ENCODE measurements at places on chromosomes 5 and 9. TPM values are rescaled to one million over a fixed set of nuclear protein-coding genes. Genes with fewer than 3 reads are reported as not detected.
A peak's percentile ranks its signal among the peaks of the same experiment; 100 is the strongest.

GRCh38 chr9:99962680-99963261, 56.3 kb downstream of the STX17 start:
- H3K27ac ChIP-seq: no peak overlapping the region
- no peaks in the 10 kb centered on the region for H3K36me3 ChIP-seq
- H3K4me1 ChIP-seq: no peaks in the 10 kb centered on the region
- DNase-seq: no peak
- H3K4me3 ChIP-seq: no peak overlapping the region

DNA sequence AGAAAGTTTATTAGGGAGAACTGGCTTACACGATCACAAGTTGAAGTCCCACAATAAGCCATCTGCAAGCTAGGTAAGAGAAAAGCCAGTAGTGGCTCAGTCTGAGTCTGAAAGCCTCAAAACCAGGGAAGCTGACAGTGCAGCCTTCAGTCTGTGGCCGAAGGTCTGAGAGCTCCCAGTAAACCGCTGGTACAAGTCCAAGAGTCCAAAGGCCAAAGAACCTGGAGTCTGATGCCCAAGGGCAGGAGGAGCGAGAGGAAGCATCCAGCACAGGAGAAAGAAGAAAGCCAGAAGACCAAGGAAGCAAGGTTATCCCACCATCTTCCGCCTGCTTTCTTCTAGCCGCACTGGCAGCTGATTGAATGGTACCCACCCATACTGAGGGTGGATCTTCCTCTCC, 97.3 kb upstream of the FBN2 start:
- H3K27ac ChIP-seq: no peak overlapping the region
- H3K4me3 ChIP-seq: no peak overlapping the region
- no peak for DNase-seq
- no peaks in the 10 kb centered on the region for H3K36me3 ChIP-seq

GRCh38 chr5:141780240-141780951, 97.8 kb downstream of the PCDH1 start:
- H3K27ac ChIP-seq: no peak overlapping the region
- H3K4me1 ChIP-seq: no peaks in the 10 kb centered on the region
- no peak for DNase-seq
- H3K4me3 ChIP-seq: no peak overlapping the region

Gene GAS1
- total RNA-seq: 217 TPM

GRCh38 chr9:123191260-123191659, 77.1 kb downstream of the STRBP start:
- no peak for DNase-seq
- no peak overlapping the region for H3K27ac ChIP-seq
- no peaks in the 10 kb centered on the region for H3K27me3 ChIP-seq
- H3K4me3 ChIP-seq: no peak overlapping the region

DNA sequence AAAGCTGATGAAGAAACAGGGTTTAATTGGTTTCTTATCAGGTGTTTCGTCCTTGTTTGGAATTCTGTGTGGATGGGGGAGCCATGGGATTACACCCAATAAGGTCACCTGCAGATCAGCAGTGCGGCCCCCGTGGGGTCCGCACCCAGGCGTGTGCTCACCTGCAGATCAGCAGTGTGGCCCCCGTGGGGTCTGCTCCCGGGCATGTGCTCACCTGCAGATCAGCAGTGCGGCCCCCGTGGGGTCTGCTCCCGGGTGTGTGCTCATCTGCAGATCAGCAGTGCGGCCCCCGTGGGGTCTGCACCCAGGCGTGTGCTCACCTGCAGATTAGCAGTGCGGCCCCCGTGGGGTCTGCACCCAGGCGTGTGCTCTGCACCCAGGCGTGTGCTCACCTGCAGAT, 41.7 kb upstream of the CEP72 start:
- no peaks in the 10 kb centered on the region for H3K27me3 ChIP-seq
- H3K36me3 ChIP-seq: no peaks in the 10 kb centered on the region
- H3K27ac ChIP-seq: no peak overlapping the region
- H3K4me1 ChIP-seq: no peaks in the 10 kb centered on the region
- no peak for DNase-seq

- H3K36me3 ChIP-seq: no peaks in the 10 kb centered on the region
- H3K4me1 ChIP-seq: no peaks in the 10 kb centered on the region
- H3K27me3 ChIP-seq: no peaks in the 10 kb centered on the region
- DNase-seq: no peak
- H3K27ac ChIP-seq: no peak overlapping the region
Measured at GRCh38 chr5:2291146-2291840, 408.6 kb upstream of the IRX4 start.

Gene CACNA1B
- under 0.01 TPM for total RNA-seq

- H3K27me3 ChIP-seq: no peaks in the 10 kb centered on the region
- H3K27ac ChIP-seq: no peak overlapping the region
- no peaks in the 10 kb centered on the region for H3K4me1 ChIP-seq
- H3K4me3 ChIP-seq: no peak overlapping the region
- H3K36me3 ChIP-seq: no peaks in the 10 kb centered on the region
- DNase-seq: no peak
Measured at GRCh38 chr5:133439859-133440258, 172.5 kb downstream of the FSTL4 start.

DNA sequence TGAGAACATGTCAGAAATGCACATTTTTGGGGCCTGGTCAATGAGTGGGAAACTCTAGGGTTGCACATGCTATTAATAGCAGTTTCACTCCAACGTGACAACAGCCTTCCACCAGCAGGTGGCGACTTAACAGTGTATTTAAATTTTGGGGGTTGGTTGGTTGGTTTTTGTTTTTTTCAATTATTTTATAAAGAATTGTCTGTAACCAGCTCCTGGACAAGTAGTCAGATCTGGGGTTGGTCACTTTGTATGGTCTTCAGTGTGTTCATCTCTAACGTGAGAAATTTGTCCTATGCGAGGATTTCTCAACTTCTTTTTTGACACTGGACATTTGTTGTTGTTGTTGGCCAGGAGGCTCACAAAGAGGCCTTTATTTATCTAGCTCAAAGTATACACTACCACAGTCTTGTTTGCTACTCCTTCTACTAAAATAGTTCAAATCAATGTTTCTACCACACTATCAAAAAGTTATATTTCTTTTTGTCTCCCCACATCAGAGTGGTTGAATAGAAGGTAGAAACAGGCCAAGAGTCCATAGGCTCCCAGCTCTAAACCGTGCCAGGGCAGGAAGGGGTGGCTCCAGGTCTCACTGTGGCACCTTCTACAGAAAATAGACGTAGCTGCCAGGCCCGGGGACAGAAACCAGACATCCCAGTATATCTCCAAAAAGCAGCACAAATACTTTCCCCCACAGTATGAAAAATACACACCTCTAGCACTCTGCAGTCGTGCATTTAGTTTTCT, 110.4 kb downstream of the TRPM6 start:
- no peaks in the 10 kb centered on the region for H3K4me1 ChIP-seq
- DNase-seq: peak; percentile 81
- no peak overlapping the region for H3K27ac ChIP-seq
- H3K27me3 ChIP-seq: no peaks in the 10 kb centered on the region
- no peaks in the 10 kb centered on the region for H3K36me3 ChIP-seq

- no peak for DNase-seq
- H3K4me1 ChIP-seq: no peaks in the 10 kb centered on the region
- no peaks in the 10 kb centered on the region for H3K27me3 ChIP-seq
- no peak overlapping the region for H3K27ac ChIP-seq
Measured at GRCh38 chr5:145316282-145316681, 518.9 kb downstream of the PRELID2 start.

Gene SLC24A2
- not detected for total RNA-seq

DNA sequence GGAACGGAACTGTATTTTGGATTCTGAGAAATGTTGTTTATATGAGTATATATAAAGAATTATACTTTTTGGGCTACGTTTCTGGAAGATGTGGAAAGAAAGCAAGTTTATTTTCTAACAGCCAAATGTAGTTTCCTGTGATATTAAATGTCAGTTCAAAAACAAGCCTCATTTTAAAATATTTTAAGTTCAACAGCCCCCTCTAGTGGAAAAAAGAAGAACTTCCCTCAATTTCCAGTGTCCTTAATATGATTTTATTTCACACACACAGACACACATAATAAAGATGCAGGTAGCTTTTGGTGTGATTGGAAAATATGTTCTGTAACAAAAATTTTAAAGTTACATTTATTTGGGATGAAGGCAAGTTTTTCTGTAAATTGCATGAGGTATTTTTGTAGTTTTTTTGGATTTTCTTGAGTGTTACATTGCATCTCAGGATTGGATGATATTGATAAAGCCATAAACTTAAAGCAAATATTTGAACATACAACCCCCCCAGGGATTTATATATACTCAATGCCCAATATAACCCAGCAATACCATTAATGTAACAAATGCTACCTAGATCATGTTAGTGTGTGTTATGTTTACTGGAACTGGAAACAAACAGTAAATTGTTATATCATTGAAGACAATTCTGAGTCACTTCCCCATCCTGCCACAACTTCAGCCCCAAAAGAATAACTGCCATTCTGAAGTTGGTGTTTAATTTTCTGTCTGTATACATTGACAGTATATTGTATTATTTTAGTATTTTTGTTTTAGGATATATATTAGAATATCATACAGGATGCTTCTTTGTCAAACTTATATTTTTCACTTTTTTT, 54.0 kb downstream of the CCDC171 start:
- H3K27me3 ChIP-seq: no peaks in the 10 kb centered on the region
- H3K36me3 ChIP-seq: no peaks in the 10 kb centered on the region
- DNase-seq: peak; percentile 69
- H3K27ac ChIP-seq: no peak overlapping the region
- H3K4me1 ChIP-seq: no peaks in the 10 kb centered on the region
- no peak overlapping the region for H3K4me3 ChIP-seq

DNA sequence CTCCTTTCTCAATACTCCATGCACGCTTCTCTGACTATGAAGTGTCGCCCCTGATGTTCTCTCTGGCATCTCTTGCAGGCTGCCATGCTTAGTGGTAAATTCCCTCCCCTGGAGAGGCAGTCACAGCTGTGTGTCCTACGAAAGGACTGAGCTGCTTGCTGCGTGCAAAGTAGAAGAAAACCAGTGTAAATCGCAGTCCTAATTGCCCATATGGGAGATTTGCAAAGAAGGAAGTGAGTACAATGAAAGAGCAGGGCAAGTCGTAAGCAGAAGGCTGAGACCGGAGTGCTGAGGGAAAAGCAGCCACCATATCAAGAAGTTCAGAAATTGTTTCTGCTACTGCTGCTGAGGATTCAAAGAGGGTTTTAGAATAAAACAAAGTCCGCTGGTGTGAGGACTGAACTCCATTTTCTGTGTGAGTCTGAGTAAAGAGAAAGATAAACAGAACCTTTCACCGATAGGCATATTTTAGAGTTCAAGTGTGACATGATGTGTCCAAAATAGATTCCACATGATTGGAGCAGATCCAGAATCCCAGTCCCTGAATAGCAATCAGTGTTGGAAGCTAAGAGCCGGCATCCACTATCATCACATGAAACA, 507.8 kb upstream of the MPDZ start:
- DNase-seq: no peak
- H3K4me1 ChIP-seq: peaks cover 5% of the 10 kb centered on the region
- H3K27ac ChIP-seq: peak overlapping the region; percentile 13
- no peaks in the 10 kb centered on the region for H3K36me3 ChIP-seq
- no peak overlapping the region for H3K4me3 ChIP-seq

DNA sequence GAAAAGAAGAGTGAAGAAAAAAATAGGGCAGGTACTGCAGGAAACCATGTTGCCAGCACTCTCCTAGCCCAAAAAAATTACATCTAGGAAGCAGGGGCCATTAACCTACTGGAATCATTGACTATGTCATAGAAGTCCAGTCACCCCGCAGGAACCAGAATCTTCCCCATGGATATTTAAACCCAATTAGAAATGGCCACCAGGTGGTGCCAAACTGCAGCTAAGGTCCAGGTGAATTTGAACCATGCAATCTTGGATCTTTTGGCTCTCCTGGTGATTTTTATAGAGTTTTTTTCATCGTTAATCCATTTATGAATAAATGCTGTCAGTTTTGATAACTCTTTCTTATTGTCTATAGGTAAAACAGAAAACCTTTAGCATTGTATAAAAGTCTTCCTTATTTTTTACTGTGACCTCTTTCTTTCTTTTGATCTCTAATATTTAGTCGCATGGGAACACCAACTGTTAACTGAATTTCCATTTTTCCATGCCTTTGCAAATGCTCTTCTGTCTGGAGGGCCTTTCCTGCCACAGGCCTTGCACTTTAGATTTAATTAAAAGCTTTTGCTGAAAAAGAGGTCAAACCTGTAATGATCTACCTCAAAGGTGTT, 147.5 kb upstream of the FGF10 start:
- no peak overlapping the region for H3K27ac ChIP-seq
- no peak overlapping the region for H3K4me3 ChIP-seq
- H3K27me3 ChIP-seq: no peaks in the 10 kb centered on the region
- H3K36me3 ChIP-seq: no peaks in the 10 kb centered on the region
- peaks cover 5% of the 10 kb centered on the region for H3K4me1 ChIP-seq
- peak; percentile 64 for DNase-seq

DNA sequence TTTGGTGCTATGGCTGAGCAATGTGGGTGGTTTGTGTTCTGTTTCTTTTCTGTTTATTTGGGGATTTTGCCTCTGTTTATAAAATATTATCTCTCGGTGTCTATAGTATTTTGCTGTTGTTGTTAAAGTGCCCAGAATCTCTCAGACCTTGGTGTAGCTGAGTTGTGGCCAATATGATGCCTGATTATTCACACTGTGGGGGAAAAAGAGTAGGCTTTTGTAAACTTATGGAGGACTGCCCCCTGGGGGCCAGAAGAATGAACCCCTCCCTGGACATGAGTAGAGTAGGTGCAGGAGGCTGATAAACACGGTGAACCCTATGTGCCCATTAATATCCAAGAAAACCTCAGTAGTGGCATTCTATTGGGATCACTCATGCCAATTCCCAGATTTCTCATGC, 49.0 kb upstream of the DPYSL3 start:
- no peaks in the 10 kb centered on the region for H3K27me3 ChIP-seq
- H3K36me3 ChIP-seq: no peaks in the 10 kb centered on the region
- H3K4me1 ChIP-seq: no peaks in the 10 kb centered on the region
- DNase-seq: peak; percentile 64

- H3K36me3 ChIP-seq: no peaks in the 10 kb centered on the region
- H3K27me3 ChIP-seq: no peaks in the 10 kb centered on the region
- no peak overlapping the region for H3K27ac ChIP-seq
- H3K4me3 ChIP-seq: no peak overlapping the region
- peaks cover 11% of the 10 kb centered on the region for H3K4me1 ChIP-seq
Measured at GRCh38 chr9:81720450-81721086, 31.2 kb upstream of the TLE1 start.

Gene EPB41L4A
- 18.0 TPM for total RNA-seq

DNA sequence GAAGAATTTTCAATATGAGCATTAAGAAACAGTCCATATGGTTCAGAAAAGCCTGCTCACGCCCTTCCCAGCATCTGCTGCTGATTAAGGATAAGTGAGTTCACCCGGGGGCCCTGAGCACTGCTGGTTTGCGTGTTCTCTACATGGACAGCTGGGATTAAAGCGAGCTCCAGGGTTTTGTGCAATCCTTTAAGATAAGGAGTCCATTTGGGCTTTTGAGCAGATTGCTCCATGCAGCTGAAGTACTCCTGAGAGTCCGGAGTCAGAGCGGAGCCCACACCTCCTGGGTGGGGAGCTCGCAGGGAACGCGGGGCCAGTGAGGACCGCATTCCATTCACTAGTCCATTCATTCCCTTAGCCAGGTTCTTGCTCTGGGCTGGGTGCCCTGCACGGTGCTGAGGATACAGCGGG, 149.3 kb upstream of the COL5A1 start:
- peak; percentile 17 for DNase-seq
- H3K36me3 ChIP-seq: no peaks in the 10 kb centered on the region
- H3K27ac ChIP-seq: no peak overlapping the region
- H3K27me3 ChIP-seq: no peaks in the 10 kb centered on the region
- no peaks in the 10 kb centered on the region for H3K4me1 ChIP-seq

Gene ADCY2
- total RNA-seq: 11.2 TPM
